SIG-M5 (cell line): ENCODE measurements at places on chromosomes 3 and 15.

GRCh38 chr15:80856809-80857377 is 77.7 kb downstream of the CEMIP start:
- no peak for DNase-seq

- no peak for DNase-seq
These were observed 461.3 kb upstream of the RASGRP1 start for GRCh38 chr15:39025881-39026280.

- DNase-seq = no peak
These were observed 48.7 kb downstream of the SH3BP5 start for GRCh38 chr3:15283702-15284101.

GRCh38 chr3:23923786-23924185 is 6.9 kb downstream of the RPL15 start:
- no peak for DNase-seq

DNA sequence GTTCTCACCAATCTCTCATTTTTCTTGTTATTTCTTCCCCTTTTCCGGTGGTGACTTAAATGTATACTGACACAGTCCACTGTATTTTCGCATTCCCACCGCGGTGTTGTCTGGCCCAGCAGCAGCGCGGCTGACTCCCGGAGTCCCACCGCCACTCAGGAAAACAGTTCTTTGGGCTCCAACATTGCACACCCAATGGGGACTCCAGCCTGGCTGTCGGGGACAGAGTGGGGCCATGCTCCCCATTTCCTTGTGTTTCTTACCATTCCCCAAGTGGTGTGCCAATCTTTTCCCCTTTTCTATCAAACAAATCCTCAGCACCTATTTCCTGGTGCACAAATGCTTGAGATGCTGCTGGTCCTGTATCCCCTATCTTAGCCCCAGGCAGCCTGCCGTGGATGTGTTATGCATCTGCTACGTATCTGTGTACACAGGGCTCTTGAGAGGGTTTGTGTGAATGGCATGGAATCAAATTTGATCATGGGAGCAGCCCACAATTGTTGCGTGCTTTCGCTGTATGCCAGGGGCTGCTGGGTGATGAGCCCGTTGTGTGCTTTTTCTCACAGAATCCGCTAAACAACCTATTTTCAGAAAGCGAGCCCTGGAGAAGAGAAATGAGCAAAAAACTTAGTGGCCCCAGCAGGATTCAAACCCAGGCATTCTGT is 219.1 kb upstream of the RGMA start:
- DNase-seq = no peak

DNA sequence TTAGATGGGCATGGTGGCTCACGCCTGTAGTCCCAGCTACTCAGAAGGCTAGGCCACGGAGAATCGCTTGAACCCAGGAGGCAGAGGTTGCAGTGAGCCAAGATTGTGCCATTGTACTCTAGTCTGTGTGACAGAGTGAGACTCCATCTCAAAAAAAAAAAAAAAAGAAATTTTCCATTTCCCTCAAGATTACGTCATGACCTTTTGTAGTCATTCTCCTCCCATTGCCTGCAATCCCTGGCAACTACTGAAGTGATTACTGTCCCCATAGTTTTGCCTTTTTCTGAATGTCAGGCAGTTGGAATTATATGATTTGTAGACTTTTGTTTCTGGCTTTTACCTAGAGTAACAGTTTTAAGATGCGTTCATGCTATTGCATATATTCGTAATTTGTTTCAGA is 28.0 kb downstream of the WDR76 start:
- no peak for DNase-seq

- DNase-seq = no peak
These were observed 146.8 kb downstream of the PCCB start for GRCh38 chr3:136396916-136397315.

- no peak for DNase-seq
These were observed 28.0 kb downstream of the PRR20G start for GRCh38 chr3:127259882-127260281.

- no peak for DNase-seq
These were observed 56.1 kb downstream of the CCNL1 start for GRCh38 chr3:157103860-157104259.

- DNase-seq = no peak
These were observed 42.3 kb upstream of the LHFPL4 start for GRCh38 chr3:9595877-9596276.
